ENCODE measurements at places on chromosomes 16 and 17. TPM values are rescaled to one million over a fixed set of nuclear protein-coding genes. Genes with fewer than 3 reads are reported as not detected.

DNA sequence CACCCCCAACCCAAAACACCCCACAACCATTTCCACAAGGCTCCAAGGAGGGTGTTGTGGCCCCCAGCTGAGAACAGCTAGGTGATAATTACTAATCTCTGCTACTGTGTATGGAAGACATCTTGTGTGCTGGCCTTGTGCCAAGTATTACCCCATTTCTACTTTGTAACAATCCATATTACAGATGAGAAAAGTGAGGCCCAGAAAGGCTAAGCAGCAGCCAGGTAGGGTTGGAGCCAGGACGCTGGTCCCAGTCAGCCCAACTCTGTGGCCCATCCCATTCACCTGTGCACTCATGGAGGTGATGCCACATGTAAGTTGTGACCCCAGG, 12.4 kb upstream of the PEMT start:
- H3K4me1 ChIP-seq: no peaks in the 10 kb centered on the region
- no peak for DNase-seq
- H3K27ac ChIP-seq: no peak overlapping the region
- no peaks in the 10 kb centered on the region for H3K36me3 ChIP-seq

DNA sequence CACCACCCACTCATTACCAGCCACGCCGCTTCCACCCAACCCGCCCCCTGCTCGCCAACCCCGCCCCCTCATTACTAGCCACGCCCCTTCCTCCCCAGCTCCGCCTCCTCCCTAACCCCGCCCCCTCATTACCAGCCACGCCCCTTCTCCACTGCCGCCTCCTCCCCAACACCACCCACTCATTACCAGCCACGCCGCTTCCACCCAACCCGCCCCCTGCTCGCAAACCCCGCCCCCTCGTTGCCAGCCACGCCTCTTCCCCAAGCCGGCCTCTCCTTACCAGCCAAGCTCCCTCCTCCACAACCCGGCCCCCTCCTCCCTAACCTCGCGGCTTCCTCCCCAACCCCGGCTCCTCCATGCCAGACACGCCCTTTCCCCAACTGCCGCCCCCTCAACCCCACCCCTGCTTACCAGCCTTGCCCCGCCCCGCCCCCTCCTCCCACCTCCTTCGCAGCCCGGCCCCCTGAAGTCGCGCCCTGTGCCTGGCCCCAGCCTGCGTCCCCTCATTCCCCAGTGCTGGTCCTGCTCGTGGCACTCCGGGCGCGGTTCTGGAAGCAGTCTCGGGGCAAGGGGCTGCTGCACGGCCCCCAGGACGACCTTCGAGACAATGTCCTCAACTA, 7.3 kb downstream of the SLC22A31 start:
- H3K36me3 ChIP-seq: no peaks in the 10 kb centered on the region
- peaks cover 11% of the 10 kb centered on the region for H3K4me1 ChIP-seq
- no peak overlapping the region for H3K27ac ChIP-seq
- peak; percentile 19 for DNase-seq
- no peaks in the 10 kb centered on the region for H3K27me3 ChIP-seq
- no peak overlapping the region for H3K4me3 ChIP-seq

NPIPA2 gene
- not detected for total RNA-seq

CNGB1 gene
- not detected for total RNA-seq

CD300LF gene
- total RNA-seq: not detected

DNA sequence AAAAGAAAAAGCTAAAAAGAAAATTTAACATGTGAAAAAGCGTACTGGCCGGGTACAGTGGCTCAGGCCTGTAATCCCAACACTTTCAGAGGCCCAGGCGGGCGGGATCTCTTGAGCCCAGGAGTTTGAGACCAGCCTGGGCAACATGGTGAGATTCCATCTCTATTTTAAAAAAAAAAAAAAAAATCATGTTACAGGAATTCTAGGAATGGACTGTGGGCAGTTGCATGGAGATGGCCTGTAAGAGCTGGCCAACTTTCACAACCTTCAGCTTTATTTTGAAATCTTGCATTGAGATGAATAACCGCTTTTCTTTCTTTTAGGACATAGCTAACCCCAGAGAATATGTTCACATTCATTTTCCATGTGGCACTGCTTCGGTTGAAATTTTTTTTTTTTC, 8.2 kb upstream of the CIAO3 start:
- no peaks in the 10 kb centered on the region for H3K27me3 ChIP-seq
- peaks cover 6% of the 10 kb centered on the region for H3K4me1 ChIP-seq
- no peak for DNase-seq
- H3K4me3 ChIP-seq: no peak overlapping the region
- H3K36me3 ChIP-seq: no peaks in the 10 kb centered on the region
- H3K27ac ChIP-seq: no peak overlapping the region

DNA sequence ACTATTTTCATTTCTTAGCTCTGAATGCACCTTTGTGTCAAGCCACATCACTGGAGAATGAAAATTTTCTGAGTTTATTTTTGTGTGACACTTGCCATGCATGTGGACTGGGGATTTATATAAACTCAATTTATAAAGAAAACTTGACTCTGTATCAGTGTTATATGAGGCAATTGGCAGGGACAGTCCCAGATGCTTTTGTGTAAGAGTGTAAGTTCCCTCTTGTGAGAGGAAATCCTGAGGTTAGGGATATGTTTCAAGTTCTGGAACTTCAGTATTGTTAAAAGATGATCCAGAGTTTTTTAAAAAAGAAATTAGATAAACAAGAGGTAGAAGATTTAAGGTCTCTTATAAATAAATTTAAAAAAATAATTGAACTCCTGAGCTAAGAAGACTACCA, 10.9 kb upstream of the CCL8 start:
- no peak overlapping the region for H3K4me3 ChIP-seq
- H3K4me1 ChIP-seq: no peaks in the 10 kb centered on the region
- DNase-seq: no peak
- no peaks in the 10 kb centered on the region for H3K27me3 ChIP-seq
- no peak overlapping the region for H3K27ac ChIP-seq

KRTAP9-2 gene
- not detected for total RNA-seq

GRCh38 chr17:66230922-66231591, 1.8 kb upstream of the APOH start:
- no peaks in the 10 kb centered on the region for H3K27me3 ChIP-seq
- no peak overlapping the region for H3K4me3 ChIP-seq
- H3K4me1 ChIP-seq: peaks cover 42% of the 10 kb centered on the region
- H3K36me3 ChIP-seq: no peaks in the 10 kb centered on the region
- no peak for DNase-seq

DNA sequence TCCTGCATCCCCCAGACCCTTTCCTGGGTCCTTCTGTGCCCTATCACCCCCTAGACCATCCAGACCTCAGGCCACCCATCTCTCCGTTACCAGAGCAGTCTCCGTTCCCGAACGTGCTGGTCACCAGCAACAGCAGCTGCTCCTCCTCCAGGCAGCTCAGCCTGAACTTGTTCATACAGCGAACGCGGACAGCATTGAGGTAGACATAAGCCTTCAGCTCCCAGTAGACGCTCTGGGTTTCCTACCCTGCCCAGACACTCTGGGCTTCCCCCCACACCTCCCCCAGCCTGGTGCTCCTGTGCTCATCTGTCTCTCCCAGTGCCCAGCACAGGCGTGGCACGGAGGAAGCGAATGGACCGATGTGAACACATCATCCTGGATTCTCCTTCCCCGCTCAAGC, 41.6 kb upstream of the RNFT1 start:
- DNase-seq: no peak
- H3K27ac ChIP-seq: no peak overlapping the region
- H3K27me3 ChIP-seq: no peaks in the 10 kb centered on the region
- H3K36me3 ChIP-seq: no peaks in the 10 kb centered on the region

GRCh38 chr17:7707446-7707845, 2.4 kb downstream of the EFNB3 start:
- H3K4me3 ChIP-seq: no peak overlapping the region
- no peak for DNase-seq
- peaks cover 29% of the 10 kb centered on the region for H3K27me3 ChIP-seq
- H3K27ac ChIP-seq: no peak overlapping the region

GRCh38 chr17:78645421-78646295, 68.5 kb upstream of the DNAH17 start:
- H3K4me1 ChIP-seq: no peaks in the 10 kb centered on the region
- peak; percentile 32 for DNase-seq
- H3K27me3 ChIP-seq: no peaks in the 10 kb centered on the region
- H3K36me3 ChIP-seq: no peaks in the 10 kb centered on the region
- H3K4me3 ChIP-seq: no peak overlapping the region

KRT20 gene
- total RNA-seq: not detected

DNA sequence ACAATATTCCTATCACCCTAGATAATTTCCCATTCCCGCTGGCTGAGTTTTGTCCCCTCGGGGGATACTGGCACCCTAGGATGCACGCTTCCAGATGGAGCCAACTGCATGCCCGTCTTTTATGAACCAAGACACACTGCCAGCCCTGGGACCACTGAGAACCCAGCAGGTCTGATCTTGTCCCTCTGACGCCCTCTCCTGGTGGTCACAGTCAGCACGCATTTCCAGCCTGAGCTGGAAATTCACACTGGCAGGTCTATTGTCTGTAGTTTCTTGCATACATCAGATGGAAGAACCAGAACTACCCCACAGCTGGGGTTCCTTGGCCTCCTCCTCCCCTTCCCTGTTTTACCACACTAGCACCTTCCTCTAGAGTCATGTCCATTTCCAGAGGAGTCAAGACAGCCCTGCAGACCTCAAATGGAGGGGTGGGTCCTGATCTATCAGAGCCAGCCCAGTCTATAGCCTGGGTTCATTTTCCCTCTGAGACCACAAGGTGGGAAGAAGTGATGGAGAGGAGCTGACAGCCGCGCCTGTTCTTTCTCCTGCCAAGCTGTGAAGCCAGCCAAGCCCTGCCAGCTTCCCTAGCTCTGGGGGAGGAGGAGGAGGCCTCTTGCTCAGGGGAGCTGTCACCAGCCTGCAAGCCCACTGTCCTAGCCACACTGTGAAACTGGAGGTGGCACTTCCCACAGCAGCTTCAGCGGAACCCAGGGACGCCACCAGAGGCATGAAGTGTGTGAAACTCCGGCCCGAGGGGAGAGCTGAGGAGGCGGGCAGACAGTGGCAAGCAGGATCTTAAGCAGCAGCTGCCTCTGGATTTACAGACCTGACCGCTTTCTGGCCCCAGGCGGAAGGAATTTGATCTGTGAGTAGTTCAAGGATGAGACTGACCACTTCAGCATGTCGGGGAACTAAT, 29.3 kb downstream of the MXRA7 start:
- peak; percentile 65 for DNase-seq
- H3K4me3 ChIP-seq: no peak overlapping the region
- no peaks in the 10 kb centered on the region for H3K36me3 ChIP-seq
- peaks cover 5% of the 10 kb centered on the region for H3K4me1 ChIP-seq
- H3K27me3 ChIP-seq: no peaks in the 10 kb centered on the region
